SK-N-SH (cell line): ENCODE measurements at places on chromosomes 12 and 14. TPM values are rescaled to one million over a fixed set of nuclear protein-coding genes. Genes with fewer than 3 reads are reported as not detected.

GRIP1 gene
- 0.03 and 0.07 TPM in 2 replicates for polyA plus RNA-seq

GRCh38 chr14:25396128-25396527 is 346.2 kb upstream of the STXBP6 start:
- no peaks in the 10 kb centered on the region for H3K36me3 ChIP-seq
- no peaks in the 10 kb centered on the region for H3K27me3 ChIP-seq
- H3K4me3 ChIP-seq: no peak overlapping the region

- no peak for DNase-seq
- H3K36me3 ChIP-seq: peaks cover 13% of the 10 kb centered on the region; the same call in 1 of the 2 replicates
- no peak overlapping the region for H3K27ac ChIP-seq
Observed at GRCh38 chr14:73027984-73028383, 1.1 kb upstream of the ZFYVE1 start.

DNA sequence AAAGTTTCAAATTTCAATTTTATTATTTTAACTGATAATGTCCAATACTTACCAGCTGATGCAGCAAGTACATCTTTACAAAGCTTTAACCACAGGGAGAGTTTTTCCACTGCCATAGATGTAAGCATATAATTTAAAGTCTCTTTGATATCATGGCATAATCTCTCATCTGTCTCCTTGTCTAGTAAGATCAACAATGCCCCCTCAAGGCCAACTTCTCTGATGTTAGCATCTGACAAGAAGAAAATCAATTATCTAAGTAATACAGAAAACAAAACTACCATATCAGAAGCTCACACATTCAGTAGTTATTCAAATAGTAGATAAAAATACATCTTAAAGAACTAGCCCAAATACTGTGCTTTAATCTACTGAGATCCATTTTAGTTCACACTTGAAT is 94.2 kb downstream of the HEATR5A start:
- no peaks in the 10 kb centered on the region for H3K4me1 ChIP-seq
- no peak overlapping the region for H3K4me3 ChIP-seq
- H3K27me3 ChIP-seq: no peaks in the 10 kb centered on the region
- peaks cover 20% of the 10 kb centered on the region for H3K36me3 ChIP-seq
- no peak overlapping the region for H3K27ac ChIP-seq
- DNase-seq: no peak
